ENCODE measurements at places on chromosomes 2 and 18.

DNA sequence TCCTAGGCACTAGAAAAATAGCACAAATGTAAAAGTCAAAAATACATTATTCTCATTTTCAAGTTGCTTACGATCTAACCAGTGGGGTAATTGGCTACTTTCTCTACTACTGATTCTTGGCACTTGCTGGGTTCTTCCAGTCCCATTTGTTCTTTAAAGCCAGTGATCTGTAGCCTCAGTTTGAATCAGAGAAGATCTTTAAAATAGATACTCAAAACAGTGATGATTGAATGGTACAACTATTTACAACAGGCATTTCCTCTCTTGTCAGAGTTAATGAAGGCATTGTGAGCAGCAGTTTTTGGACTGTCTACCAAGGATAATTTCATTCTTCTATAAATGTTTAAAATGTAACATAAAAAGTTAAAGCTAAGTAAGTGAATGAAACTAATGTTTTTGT is 128.3 kb upstream of the FSIP2 start:
- DNase-seq, result no peak

- no peak for DNase-seq
These were observed 45.3 kb upstream of the SPAG16 start for GRCh38 chr2:213238753-213239495.

DNA sequence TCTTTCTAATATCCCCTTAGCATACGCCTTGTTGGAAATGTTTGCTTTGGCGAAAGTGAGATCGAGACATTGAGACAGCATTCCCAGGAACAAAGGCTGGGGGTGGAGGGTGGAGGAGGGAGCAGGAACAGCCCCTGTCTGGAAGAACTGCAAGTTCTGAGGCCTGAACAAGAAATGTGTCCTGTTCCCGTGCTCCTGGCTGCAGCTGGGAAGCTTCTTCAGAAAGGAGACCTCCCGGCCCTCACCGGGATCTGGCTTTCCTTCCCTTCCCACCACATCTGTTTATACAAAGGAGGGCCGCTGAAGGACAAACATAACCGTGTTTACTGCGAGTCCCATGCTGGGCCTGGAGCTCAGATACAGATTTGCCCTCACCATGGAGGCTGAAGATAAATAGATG is 35.9 kb downstream of the AFF3 start:
- DNase-seq, result no peak

DNA sequence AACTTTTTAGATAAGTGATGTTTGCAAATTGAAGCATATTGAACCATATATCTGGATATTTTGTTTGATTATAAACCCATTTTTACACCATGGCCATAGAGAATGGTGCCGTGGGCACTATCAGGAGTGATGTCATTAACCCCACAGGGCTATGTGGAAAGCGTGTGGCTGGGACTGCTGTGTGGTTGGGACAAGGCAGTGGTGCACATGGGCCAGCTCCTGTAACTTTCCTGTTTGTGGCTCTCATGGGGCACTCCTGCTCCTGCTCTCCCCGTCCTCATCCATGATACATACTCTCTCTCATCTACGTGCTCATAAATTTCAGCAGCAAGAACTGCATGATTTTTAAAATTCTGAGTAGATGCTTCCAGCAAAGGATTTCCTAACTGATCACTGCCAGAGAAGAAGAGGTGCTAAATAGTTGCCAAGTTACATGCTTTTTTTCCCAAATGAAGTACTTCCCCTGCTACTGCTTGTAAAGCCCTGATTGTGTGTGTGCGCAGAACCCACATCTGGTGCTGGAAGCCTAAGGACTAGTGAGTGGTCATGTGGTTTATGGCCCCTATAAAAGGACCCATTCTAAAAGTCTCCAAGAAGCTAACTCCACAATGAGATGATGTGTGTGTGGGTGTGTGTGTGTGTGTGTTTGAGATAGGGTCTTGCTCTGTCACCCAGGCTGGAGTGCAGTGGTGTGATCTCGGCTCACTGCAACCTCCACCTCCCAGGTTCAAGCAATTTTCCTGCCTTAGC is 240.8 kb downstream of the NEDD4L start:
- no peak for DNase-seq

GRCh38 chr18:4385876-4386275 is 69.2 kb downstream of the DLGAP1 start:
- DNase-seq, result no peak

- no peak for DNase-seq
These were observed 37.8 kb downstream of the ARID5A start for GRCh38 chr2:96574364-96574763.

DNA sequence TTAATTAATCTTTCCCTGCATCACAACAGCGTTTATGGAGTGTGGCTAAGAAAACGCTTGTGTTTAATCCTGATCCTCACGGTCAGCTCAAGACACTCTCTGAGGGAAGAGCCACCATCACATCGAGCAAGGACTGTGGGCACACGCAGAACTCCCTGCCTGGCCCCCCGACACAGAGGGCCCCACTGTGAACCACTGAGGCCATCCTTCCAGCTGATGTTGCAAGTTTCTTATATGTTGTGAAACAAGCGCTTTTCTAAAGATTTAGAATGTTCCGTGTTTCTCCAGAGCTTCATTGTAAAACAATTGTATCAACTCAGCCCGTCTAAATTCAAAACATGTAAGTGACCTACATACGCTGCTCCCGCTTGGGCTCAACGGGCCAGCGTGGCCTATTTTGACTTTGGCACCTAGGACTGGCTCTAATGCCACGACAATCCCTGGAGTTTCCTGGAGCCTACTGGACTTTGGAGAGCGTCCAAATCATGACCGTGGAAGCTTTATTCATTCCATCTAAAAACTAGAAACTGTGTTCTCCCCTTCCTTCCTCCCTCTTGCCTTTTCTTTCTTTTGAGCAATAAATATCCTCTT is 34.9 kb downstream of the SERPINE2 start:
- DNase-seq, result no peak

- DNase-seq, result peak; percentile 26
These were observed 1.8 kb downstream of the DCC start for GRCh38 chr18:52341608-52342381.

- DNase-seq, result no peak
These were observed 427.2 kb downstream of the EPHA4 start for GRCh38 chr2:221144909-221145308.

- DNase-seq, result no peak
These were observed 67.2 kb downstream of the COLEC12 start for GRCh38 chr18:433298-433697.

GRCh38 chr18:5410582-5410981 is 115.1 kb upstream of the ZBTB14 start:
- DNase-seq, result no peak

- no peak for DNase-seq
These were observed 6.9 kb upstream of the KYNU start for GRCh38 chr2:142870526-142870925.

DNA sequence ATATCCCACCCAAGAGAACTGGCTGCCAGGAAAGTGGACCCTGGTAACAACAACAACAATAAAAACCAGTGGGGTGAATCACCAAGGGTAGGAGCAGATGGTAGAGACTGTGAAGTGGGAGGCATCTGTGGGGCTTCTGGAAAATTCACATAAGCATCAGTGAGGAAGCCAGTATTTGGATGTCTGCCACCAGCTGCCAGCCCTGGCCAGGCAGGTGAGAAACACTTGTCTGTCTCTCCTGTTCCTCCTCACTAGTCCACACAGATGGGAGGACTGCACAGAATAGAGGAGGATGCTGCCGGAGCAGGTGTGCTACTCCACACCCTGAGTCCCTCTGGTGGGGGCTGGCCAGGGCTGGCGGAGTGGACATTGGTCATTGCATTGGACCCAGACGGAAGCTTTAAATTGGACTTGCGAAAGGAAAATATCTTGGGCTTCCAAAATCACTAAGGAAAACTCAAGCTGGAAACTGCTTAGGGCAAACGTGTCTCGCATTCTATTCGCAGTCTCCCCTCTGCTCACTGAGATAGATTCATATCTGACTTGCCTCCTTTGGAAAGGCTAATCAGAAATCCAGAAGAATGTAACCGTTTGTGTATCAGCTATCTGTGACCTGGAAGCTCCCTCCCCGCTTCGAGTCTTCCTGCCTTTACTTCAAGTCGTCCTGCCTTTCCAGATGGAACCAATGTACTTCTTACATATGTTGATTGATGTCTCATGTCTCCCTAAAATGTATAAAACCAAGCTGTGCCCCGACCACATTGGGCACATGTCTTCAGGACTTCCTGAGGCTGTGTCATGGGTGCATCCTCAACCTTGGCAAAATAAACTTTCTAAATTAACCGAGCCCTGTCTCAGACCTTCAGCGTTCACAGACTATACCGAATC is 69.1 kb downstream of the NAB1 start:
- no peak for DNase-seq

GRCh38 chr2:165475277-165476004 is 5.9 kb downstream of the CSRNP3 start:
- no peak for DNase-seq

GRCh38 chr2:240959941-240960308 is 38.5 kb upstream of the SNED1 start:
- DNase-seq, result no peak

GRCh38 chr2:19764998-19765397 is 136.8 kb downstream of the TTC32 start:
- DNase-seq, result no peak

GRCh38 chr18:76566987-76567386 is 71.9 kb upstream of the ZNF516 start:
- no peak for DNase-seq

GRCh38 chr2:98108110-98108509 is 21.1 kb downstream of the VWA3B start:
- DNase-seq, result no peak

Data from substantia nigra (tissue), 51 donors.